ENCODE measurements at places on chromosomes 2 and 18.

GRCh38 chr2:30332791-30333453 is 101.6 kb downstream of the LBH start:
- DNase-seq: no peak

GRCh38 chr2:130365075-130365474 is 9.2 kb downstream of the PTPN18 start:
- no peak for DNase-seq

GRCh38 chr2:19790291-19790690 is 111.5 kb downstream of the TTC32 start:
- no peak for DNase-seq

GRCh38 chr2:180523621-180524340 is 456.6 kb upstream of the UBE2E3 start:
- DNase-seq: no peak

DNA sequence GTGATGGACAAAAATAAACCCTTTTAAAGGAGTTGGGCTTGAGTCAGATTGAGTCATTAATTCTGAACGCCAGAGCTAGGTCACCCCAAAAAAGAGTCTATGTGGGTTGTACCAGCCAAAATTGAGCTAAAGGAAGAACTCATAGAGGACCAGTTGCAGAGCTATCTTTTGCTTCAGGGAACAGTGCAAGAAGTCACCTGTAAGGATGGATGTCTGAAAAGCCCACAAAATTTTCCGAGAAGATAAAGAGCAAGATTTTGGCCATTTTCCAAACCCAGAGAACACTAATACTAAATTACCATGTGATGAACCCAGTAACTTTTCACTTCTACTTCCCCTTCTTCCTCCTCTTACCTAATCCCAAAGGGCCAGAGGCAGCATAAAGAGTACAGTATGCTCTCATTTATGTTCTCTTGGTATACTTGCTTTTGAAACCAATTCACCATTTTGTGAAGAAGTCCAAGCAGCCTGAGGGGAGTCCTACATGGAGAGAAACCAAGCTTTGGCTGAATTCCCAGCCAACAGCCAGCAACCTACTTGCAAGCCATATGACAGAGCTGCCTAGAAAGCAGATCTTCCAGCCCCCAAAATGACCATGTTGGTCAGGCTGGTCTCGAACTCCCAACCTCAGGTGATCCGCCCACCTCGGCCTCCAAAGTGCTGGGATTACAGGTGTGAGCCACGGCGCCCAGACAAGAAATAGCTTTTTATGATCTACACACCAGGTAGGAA is 551.7 kb downstream of the SATB2 start:
- DNase-seq: no peak

- no peak for DNase-seq
Observed at GRCh38 chr2:156437272-156437930, 1.2 kb downstream of the GPD2 start.

GRCh38 chr18:53698907-53699306 is 525.6 kb downstream of the MBD2 start:
- DNase-seq: peak; percentile 16

- no peak for DNase-seq
Observed at GRCh38 chr18:76487070-76487469, 8.0 kb downstream of the ZNF516 start.

- no peak for DNase-seq
Observed at GRCh38 chr18:70195014-70195614, 10.4 kb downstream of the RTTN start.

- DNase-seq: no peak
Observed at GRCh38 chr2:776487-776886, 99.3 kb upstream of the TMEM18 start.

DNA sequence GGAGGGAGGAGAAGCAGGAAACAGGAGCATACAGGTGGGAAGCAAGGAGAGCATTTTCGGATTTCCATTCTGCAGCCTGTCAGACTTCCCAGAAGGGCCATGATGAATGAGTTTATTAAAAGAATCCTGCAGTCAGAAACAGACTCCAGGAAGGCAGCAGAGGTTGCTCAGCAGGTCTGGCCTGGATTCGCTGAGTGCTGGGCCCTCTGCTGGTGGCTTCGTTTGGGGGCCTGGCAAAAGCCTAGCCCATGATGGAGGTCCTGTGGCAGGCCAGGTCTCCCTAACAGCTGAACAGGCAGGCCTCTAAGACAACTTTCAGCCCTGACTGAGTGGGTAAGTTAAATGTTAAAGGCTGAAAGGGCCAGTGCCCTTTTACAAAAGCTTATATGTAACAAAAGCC is 108.2 kb upstream of the CAPN13 start:
- peak; percentile 21 for DNase-seq

DNA sequence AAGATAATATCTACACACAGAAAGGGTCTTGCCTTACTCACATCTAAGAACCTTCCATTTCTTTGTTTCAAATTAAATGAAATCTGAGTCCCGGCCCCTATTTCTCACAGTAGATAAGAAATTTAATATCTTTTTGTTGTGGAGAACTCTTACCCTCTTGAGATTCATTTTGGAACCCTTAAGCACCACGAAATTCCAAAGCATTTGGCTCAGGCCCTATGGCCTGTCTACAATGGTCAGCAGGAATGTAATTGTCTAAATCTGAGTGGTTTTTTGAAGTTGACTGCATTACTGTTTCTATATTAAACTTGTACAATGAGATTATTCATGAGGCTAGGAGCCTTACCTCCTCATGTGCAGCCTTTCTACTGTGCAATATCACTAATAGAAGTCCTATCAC is 723.3 kb downstream of the TSN start:
- DNase-seq: no peak

- DNase-seq: no peak
Observed at GRCh38 chr2:213066443-213066743, 85.0 kb downstream of the IKZF2 start.

GRCh38 chr2:186058614-186059013 is 320.0 kb downstream of the FSIP2 start:
- DNase-seq: no peak

GRCh38 chr2:6771634-6772611 is 93.8 kb downstream of the CMPK2 start:
- no peak for DNase-seq

DNA sequence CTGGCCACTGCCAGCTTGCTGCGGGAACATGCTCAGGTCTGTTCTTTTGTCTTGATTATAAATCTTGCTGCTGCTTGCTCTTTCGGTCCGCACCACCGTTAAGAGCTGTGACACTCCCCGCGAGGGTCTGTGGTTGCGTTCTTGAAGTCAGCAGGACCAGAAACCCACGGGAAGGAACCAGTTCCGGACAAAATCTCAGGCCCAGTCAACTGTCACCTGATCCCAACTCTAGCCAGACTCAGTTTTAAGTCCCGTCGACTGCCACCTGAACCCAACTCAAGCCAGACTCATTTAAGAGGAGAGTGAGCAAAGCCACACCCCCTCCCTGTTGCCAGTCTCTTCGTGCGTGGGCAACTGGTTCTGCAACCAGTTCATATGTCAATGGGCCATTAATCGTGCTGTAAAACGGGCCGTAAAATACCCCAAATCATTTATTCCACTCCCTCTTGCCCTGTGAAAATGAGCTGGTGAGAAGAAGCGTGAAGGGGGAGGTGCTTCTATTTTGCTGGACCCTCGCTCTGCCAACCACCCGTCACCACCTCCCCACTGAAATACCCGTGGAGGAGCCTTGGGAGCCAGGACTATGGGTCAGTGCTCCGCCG is 224.3 kb downstream of the NDUFA10 start:
- DNase-seq: peak; percentile 49

DNA sequence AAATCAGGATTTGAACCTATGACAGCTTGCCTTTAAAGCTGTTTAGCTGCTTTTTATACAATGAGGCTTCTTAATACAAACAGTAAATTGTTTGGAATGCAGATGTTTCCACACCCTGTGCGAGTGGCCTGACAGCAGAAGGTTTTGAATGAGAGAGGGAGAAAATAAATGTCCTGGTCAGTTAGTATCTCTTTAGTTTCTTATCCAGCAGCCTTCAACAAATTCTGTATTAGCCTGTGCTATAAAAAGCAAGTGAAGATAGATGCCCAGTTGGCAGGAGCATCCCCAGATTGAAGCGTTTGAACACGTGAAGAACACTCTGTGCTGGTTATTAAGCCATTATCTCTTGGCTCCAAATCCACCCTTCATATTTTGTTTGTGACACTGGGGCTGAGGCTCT is 70.6 kb downstream of the CERS6 start:
- DNase-seq: no peak

- DNase-seq: no peak
Observed at GRCh38 chr18:32333781-32334180, 136.9 kb downstream of the GAREM1 start.

- no peak for DNase-seq
Observed at GRCh38 chr2:74471332-74472065, 981 bp downstream of the MRPL53 start.

DNA sequence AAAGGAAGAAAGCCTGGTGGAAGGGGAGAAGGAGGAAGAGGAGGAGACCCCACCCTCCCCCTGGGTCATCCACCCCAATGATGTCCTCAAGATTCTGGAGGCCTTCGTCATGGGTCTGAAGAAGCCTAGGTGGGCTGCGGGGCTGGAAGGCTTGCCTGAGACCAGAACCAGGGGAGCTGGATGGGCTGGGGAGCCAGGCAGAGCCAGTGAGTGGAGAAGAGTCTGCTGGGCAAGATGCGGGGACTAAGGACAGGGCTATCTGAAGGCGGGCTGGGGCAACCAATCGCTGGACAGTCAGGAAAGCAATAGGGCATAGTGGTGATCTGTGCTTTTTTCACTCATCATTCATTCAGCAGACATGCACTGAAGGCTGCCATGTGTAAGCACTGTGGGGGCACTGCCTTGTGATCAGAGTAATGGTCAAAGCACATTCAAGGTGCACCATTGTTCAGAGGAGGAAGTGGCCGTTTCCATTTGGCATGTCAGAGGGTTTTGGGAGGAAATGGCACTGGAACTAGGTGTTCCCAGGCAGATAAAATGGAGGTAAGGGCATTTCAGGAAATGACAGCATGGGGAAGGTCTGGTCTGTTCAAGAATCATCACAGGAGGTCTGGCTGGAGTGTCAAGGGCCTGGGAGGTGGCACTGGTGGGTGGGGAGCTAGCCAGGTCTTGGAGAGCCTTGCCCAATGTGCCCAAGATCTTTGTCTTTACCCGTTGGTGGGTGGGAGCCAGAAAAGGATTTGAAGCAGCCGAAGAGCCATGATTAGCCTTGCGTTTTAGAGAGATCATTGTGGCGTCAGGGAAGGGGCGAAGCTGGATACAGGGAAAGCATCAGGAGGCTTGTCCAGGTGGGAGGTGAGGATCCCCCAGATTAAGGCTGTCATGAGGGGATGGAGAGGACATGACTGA is 24.2 kb downstream of the OTOF start:
- no peak for DNase-seq

- no peak for DNase-seq
Observed at GRCh38 chr2:107308835-107309234, 422.9 kb upstream of the ST6GAL2 start.

GRCh38 chr2:64858541-64859311 is 130.5 kb upstream of the SLC1A4 start:
- no peak for DNase-seq

All from renal pelvis (tissue), 12 donors.